ENCODE measurements at places on chromosomes 16 and 17.

DNA sequence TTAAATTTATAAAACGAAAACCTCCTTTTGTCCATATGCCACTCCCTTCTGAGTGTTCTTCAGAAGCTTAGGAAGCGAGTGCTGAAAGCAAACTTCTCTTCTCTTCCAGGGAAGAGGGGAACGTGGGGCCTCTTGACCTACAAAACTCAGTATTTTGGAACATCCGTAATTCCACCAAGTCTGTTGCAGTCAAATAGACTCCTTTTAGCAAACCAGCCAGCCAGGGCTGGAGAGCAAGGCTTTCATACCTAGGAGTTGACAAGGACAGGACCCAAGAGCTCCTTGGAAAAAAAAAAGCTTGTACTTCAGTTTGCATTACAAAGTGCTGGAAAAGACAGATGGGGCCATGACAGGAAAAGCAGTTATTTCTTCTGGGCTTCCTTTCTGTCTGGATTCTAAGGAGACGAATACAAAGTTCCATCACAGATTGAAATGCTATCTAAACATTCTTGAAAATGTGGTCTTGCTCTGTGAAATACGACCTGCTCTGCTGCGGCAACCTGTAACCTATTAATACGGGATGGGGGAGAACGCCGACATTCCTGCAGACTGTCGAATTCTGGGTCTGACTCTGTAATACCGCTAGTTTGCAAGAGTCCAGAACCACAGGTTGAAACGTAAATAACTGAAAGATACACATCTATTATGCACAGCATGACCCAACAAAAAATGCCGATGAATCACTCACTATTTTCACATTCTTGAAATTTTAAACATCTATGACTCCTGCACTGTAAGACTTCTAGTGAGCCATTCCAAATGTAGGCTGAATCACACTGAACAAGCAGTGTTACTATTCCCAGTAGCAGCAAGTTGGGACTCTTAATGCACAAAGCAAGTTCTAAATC lies 20.6 kb downstream of the VPS53 start:
- DNase-seq: no peak

DNA sequence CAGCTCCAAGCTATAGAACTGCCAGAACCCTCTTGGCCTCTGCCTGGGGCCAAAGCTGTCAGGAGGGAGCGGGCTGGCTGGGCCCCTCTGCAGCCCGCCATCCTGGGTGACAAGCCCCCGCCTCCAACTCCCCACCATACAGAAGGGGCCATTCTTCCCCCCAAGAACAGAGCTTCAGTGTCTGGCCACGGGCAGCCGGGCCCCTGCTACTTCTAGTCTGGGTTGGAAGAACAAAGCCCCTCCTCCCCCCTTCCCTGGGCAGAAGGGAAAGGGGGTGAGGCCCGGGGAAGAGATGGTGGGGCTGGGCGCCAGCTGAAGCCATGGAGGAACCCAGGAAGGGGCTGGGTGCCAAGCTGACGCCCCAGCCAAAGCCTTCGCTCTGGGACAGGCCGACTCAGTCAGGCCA lies 9.0 kb downstream of the NAT9 start:
- DNase-seq: no peak

GRCh38 chr17:39549747-39550573 lies 57.8 kb downstream of the NEUROD2 start:
- peak; percentile 62 for DNase-seq

DNA sequence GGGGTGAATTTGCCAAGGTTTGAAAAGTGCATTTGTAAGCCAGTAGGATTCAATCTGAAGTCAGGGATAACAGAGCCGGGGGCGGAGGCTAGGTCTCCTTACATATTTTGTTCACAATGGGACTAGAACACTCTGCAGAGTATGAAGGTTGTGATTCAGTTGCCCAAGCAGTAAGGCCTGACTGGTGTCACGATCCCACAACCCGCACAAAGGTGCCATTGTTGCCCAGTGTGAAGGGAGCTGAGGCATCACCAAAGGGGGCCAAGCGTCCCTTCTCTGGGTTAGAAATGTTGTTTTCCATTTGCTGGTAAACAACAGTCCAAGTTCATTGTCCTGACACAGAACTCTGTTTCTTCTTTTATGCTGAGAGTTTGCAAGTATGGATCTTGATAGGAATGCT lies 471.8 kb downstream of the MAF start:
- no peak for DNase-seq

- no peak for DNase-seq
Observed at GRCh38 chr17:61947367-61948078, 19.7 kb upstream of the INTS2 start.
